ENCODE measurements at places on chromosomes 6 and 20.

DNA sequence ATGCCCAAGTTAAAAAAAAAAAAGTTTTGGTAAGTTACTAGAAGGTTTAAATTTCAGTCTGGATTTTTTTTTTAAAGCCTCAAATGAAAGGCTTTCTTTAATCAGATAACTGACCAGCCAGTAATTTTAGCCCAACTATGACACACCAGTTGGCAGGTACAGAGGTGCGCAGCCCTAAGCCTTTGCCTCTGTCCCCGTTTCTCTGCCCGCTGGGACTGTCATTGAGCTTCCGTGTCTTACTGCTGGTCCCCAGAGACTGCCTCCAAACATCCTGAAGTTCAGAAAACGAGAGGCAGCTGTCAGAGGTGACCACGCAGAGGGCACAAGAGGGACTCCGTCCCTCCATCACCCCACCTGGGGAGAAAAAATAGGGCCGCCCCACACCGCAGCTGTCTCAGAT, 118.2 kb downstream of the RPS12 start:
- DNase-seq = no peak

DNA sequence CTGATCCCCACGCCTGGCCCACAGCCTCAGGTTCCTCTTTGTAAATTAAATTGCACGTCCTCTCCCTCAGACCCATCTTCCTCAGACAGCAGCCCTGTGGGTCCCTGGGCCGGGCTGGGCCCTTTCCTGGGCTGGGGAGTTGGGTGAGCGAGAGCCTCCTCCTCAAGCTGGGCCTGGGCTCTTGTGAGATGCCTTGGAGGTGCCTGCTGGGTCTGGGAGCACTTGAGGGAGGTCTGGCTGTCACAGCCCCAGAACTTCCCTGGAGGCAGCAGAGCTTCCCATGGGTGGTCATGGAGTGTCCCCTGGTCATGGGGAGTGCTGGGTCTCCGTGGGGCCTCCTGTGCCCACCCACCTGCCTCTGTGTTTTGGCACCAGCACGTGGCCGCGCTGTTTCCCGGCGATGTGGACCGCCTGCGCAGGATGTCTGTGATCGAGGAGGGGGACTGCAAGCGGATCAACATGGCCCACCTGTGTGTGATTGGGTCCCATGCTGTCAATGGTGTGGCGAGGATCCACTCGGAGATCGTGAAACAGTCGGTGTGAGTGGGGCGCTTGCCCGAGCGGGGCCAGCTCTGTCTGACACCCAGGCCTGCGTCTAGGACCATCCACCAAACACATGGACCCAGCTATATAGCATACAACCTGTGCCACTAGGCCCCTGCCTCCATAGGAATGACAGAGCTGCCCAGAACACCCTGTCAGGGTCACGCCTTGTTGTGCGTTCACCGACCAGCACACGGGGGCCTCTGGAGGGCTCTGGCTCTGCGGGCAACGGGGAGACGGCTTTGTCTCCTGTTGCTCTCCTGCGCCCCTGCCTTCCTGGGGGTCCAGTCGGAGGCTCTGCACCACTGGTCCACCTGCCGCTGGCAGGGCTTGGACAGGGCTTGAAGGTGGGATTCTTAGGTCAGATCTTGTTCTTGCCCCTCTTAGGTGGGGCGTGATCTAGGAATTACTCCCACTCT, 33.0 kb downstream of the PYGB start:
- no peak for DNase-seq

- peak; percentile 53 for DNase-seq
Measured at GRCh38 chr6:105815661-105816555, 270.2 kb upstream of the PRDM1 start.

- no peak for DNase-seq
Measured at GRCh38 chr20:50344232-50345071, 153.8 kb downstream of the CEBPB start.

DNA sequence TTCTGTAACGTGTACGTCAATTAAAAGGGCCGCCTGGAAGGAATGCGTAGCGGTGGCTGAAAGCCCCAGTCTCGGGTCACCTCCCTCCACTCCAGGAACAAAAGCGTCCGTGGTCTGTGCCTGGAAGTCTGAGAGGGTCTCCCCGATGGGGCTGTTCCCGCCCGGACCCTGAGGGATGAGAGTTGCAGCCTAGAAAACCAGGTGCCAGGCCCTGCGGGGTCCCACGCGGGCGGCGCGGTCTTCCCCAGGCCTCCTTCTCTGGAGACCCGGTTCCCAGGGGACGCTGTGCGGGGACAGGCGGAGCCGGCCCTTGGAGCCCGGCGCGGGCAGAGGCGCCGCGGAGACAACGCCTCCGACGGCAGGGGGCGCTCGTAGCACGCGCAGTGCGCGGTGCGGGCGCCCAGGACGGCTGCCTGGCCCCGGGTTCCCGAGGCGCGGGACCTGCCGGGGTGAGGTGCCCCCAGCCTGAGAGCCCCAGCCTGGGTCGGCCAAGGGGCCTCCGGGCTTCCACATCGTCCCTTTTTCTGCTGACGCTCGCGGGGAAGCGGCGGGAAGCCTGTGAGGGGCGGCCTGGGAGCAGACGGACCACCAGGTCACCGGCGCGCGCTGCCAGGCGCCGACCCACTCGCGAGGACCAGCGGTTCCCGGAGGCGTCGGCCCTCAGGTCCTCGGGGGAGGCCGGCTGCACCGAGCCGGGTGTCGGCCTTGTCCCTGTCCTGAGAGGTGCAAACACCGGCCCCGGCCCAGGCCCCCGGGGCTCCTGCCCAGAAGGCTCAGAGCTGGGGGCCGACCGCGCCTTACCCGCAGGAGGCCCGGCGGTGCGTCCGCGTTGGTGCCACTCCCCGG, 5.3 kb upstream of the FOXC1 start:
- DNase-seq = no peak

DNA sequence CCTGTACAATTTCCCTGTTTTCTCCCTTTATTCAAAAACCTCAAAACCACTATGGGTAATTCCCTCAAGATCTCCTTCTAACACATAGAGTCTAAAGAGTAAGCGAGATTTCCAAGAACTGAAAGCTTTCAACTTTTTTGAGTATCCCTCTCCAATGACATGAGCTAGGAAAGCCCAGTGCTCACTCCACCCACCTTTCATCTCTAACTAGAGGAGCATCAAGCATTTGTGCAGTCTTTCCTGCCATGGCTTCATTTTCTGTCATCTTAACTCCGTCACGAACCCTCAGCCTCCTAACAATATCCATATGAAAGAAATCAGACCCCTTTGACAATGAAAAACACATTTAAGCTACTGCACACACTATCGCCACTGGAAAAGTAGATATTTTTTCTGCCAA, 91.9 kb upstream of the SUPT3H start:
- no peak for DNase-seq

GRCh38 chr20:51138576-51138975, 115.7 kb upstream of the KCNG1 start:
- DNase-seq = no peak
